ENCODE measurements at places on chromosomes 16 and 17.

- H3K27me3 ChIP-seq, result no peaks in the 10 kb centered on the region
- no peak overlapping the region for H3K27ac ChIP-seq
- no peak for DNase-seq
These were observed 11.0 kb upstream of the ZG16 start for GRCh38 chr16:29767062-29767461.

DNA sequence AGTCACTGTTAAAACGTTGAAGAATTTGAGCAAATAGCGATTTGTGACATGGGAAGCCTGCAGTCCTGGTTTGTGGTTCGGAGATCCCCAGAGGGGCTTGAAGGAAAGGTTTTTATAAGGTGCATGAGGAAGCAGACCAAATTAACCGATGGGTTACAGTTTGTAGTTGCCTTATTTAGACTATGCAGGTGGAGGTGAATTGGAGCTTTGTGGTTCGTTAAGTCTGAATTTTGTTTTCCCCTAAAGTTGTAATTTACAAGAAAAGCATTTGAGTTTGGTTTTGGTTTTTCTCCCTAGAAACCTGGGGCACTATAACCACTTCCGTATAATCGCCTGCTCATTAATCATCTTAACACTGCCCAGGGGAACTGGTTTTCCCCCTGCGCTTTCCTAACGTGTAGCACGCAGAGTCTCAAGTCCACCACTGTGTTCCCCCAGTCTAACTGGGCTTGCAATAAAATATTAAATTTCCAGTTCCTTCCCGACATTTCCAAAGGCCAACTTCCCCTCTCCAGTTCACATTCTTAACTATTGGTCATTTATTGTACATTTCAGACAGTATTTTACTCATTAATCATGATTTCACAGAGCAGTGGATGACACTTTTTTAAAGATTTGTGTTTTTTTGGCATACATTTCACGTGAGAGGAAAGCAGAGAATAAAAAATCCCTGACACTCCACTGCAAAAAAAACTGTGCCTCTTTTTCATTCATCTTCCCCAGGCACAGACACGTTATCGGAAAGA, 932 bp downstream of the ZNF267 start:
- H3K27ac ChIP-seq, result peak overlapping the region; percentile 84
- no peak for DNase-seq
- H3K27me3 ChIP-seq, result no peaks in the 10 kb centered on the region
- peaks cover 16% of the 10 kb centered on the region for H3K4me1 ChIP-seq

- peak overlapping the region; percentile 98 for H3K27ac ChIP-seq
- H3K36me3 ChIP-seq, result peaks cover 23% of the 10 kb centered on the region
- no peak for DNase-seq
- peaks cover 76% of the 10 kb centered on the region for H3K4me1 ChIP-seq
- H3K27me3 ChIP-seq, result no peaks in the 10 kb centered on the region
- peak overlapping the region; percentile 77 for H3K4me3 ChIP-seq
These were observed 2.9 kb downstream of the VEZF1 start for GRCh38 chr17:57984936-57985674.

DNA sequence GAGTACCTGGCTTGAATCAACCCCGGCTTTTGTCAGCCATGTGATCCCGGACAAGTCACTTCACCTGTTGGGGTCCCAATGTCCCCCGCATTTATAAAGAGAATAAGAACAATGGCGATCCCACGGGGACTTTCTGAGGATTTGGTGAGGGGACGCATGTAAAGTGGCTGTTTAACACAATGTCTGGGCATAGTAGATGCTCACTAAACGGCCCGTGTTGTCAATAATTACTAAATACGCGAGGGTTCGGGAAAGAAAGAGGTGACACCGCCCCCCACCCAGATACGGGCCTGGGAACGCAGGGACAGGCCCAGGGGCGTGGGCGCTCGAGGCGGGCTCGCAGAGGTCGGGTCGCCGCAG, 1.8 kb downstream of the SYNGR3 start:
- H3K4me3 ChIP-seq, result peak overlapping the region; percentile 43
- H3K27me3 ChIP-seq, result peaks cover 34% of the 10 kb centered on the region
- no peak for DNase-seq
- H3K36me3 ChIP-seq, result peaks cover 8% of the 10 kb centered on the region
- peaks cover 7% of the 10 kb centered on the region for H3K4me1 ChIP-seq

GRCh38 chr16:61817583-61818278, 218.5 kb downstream of the CDH8 start:
- H3K36me3 ChIP-seq, result no peaks in the 10 kb centered on the region
- H3K4me1 ChIP-seq, result no peaks in the 10 kb centered on the region
- H3K27me3 ChIP-seq, result no peaks in the 10 kb centered on the region

DNA sequence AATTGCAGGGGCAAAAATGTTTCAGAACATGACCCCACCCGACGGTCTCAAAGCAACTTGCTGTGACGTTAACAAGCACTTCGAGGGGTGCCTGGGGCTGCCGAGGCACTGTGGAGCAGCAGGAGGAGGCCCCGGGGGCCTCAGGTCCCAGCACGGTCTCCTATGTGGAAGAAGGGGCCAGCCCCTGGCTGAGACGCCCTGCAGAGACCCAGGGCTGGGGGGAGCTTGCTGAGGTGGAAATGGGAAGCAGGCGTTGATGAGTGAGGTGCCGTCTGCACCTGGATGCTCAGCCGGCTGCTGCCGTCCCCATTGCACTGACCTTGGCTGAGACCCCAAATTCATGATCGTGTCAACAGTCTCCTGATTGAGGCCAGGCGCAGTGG, 46.5 kb downstream of the NT5M start:
- H3K27ac ChIP-seq, result no peak overlapping the region
- H3K4me1 ChIP-seq, result no peaks in the 10 kb centered on the region
- DNase-seq, result no peak
- no peak overlapping the region for H3K4me3 ChIP-seq

DNA sequence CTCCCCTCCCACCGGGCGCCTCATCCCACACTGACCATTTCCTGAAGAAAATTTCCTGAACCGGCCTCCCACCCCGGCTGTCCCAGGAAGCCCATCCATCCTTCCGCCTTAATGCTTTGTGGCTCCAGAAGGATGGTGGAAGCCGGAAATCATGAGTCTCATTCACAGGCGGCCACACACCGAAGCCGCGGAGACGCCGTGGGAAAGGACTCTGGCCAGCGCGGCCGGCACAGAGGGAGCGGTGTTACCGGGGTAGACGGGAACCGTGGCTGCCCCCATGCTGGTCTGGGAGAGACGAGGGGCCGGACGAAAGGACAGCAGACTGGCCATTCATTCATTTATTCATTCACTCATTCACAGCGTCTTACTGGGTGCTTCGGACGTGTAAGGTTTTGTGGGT, 326.8 kb downstream of the SEC14L1 start:
- DNase-seq, result no peak
- no peak overlapping the region for H3K4me3 ChIP-seq
- H3K27me3 ChIP-seq, result no peaks in the 10 kb centered on the region
- H3K27ac ChIP-seq, result peak overlapping the region; percentile 54

- peaks cover 52% of the 10 kb centered on the region for H3K36me3 ChIP-seq
- H3K27me3 ChIP-seq, result no peaks in the 10 kb centered on the region
- no peak overlapping the region for H3K4me3 ChIP-seq
- no peak overlapping the region for H3K27ac ChIP-seq
- no peaks in the 10 kb centered on the region for H3K4me1 ChIP-seq
These were observed 105.2 kb upstream of the ZNF750 start for GRCh38 chr17:82944990-82945389.

- no peaks in the 10 kb centered on the region for H3K36me3 ChIP-seq
- no peaks in the 10 kb centered on the region for H3K27me3 ChIP-seq
- no peak overlapping the region for H3K4me3 ChIP-seq
- no peaks in the 10 kb centered on the region for H3K4me1 ChIP-seq
These were observed 14.5 kb upstream of the MYO18A start for GRCh38 chr17:29194669-29195068.

All from gastrocnemius medialis (tissue), 4 donors.